ENCODE measurements at places on chromosomes 11 and 22.

- DNase-seq, result peak; percentile 73
These were observed 19.6 kb downstream of the MACROD1 start for GRCh38 chr11:64146036-64146955.

GRCh38 chr22:31631436-31631835 is 30.6 kb downstream of the PISD start:
- DNase-seq, result no peak

GRCh38 chr22:35558031-35558430 is 17.4 kb downstream of the RASD2 start:
- peak; percentile 10 for DNase-seq

DNA sequence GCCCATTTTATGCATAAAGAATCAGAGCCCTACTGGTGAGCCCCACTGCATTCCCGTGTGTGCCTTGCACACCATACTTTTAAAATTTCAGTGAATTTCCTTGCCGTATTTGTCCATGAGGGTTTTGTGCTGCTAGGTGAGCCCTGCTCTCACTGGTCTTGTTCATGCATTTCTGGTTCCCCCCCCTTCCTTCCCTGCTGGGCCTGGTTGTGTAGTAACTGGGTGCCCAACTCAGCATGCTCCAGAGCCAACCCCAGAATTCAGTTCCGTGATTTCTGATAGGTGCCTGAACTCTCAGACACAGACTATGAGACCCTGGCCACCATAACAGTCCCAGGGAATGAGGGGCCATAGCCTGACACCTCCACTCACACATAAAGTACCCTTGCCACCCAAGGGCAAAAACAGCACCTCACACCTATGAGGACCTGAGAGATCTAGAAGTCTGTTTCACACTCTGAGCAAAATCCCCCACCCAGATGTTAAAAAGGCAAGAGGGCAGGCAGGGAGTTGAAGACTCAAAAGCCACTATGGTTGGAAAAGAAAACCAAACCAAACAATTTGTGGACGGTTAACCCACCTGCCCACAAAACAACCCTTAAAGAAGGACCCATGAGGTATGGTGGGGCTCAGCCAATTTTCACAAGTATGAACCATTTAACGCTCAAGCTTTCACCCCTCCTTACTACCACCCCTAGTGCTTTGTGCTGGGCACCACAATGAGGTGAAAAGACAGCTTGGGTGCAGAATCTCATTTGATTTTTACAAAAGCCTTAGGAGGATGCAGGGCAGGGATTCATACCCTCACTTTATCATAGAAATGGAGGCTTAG is 16.8 kb upstream of the IL10RA start:
- DNase-seq, result no peak

- DNase-seq, result no peak
These were observed 81.1 kb upstream of the KCNQ1OT1 start for GRCh38 chr11:2780850-2781407.

GRCh38 chr11:88303037-88303436 is 34.5 kb downstream of the CTSC start:
- no peak for DNase-seq

- DNase-seq, result no peak
These were observed 3.5 kb upstream of the LIF start for GRCh38 chr22:30250039-30250565.

DNA sequence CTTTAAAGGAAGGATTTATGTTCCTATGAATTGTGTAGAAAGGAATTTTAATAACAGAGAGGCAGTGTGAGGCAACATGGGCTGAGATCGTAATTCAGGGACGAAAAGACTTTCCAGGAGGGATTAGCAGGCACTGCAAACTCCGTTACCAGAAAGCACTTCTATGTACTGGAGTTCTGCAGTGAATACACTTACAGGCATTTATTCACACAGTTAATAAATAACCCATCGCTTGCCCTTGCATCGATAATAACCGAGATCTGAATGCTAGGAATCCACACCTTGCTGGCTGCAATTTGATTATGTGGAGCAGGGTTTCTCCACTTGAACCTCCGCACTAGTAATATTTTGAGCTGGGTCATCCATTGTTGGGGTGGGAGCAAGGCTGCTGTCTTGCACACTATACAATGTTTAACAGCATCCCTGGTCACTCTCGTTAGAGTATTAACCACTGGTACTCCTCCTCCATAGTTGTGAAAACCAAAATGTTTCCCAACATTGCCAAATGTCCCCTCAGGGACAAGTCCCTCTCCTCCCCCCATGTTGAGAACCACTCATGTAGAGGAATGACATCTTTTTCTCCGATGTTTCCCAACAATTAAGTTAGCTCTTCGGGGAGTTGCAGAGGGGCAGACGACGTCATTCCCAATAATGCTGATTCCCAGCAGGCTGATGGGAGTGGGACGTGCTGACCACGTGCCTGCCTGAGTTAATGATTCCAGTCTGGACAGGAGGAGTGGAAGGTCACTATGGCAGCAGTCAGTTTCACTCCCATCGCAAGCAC is 99.5 kb downstream of the SNX19 start:
- no peak for DNase-seq

- DNase-seq, result no peak
These were observed 2.2 kb downstream of the RIN1 start for GRCh38 chr11:66333896-66334604.

DNA sequence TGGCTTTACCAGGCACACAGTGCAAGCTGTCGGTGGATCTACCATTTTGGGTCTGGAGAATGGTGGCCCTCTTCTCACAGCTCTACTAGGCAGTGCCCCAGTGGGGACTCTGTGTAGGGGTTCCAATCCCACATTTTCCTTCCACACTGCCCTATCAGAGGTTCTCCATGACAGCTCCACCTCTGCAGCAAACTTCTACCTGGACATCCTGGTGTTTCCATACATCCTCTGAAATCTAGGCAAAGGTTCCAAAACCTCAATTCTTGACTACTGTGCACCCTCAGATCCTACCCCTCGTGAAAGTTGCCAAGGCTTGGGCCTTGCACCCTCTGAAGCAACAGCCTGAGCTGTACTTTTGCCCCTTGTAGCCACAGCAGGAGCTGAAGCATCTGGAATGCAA is 108.1 kb downstream of the SOX6 start:
- DNase-seq, result no peak
